Stimulated activated CD4-positive, alpha-beta T cell treated with anti-CD3 and anti-CD28 coated beads, TNF-alpha, amount 100 ng/mL, for 48 hours (primary cell): ENCODE measurements at places on chromosomes 7 and 10.
A peak's percentile ranks its signal among the peaks of the same experiment; 100 is the strongest.

- DNase-seq = no peak
Measured at GRCh38 chr7:94453898-94454297, 55.7 kb upstream of the CASD1 start.

DNA sequence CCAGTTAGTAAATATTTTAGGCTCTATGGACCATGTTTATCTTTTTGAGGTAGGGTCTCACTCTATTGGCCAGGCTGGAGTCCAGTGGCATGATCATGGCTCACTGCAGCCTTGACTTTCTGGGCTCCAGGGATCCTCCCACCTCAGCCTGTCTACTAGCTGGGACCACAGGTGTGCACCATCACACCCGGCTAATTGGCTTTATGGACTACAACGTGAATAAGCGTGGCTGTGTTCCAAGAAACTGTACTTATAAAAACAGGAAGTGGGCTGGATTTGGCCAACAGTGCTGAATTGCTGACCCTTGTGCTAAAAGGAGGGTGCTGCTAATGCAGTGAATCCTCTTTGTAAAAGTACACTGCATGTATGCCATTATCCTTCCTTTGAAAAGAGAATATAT, 111.7 kb upstream of the CDK13 start:
- no peak for DNase-seq

DNA sequence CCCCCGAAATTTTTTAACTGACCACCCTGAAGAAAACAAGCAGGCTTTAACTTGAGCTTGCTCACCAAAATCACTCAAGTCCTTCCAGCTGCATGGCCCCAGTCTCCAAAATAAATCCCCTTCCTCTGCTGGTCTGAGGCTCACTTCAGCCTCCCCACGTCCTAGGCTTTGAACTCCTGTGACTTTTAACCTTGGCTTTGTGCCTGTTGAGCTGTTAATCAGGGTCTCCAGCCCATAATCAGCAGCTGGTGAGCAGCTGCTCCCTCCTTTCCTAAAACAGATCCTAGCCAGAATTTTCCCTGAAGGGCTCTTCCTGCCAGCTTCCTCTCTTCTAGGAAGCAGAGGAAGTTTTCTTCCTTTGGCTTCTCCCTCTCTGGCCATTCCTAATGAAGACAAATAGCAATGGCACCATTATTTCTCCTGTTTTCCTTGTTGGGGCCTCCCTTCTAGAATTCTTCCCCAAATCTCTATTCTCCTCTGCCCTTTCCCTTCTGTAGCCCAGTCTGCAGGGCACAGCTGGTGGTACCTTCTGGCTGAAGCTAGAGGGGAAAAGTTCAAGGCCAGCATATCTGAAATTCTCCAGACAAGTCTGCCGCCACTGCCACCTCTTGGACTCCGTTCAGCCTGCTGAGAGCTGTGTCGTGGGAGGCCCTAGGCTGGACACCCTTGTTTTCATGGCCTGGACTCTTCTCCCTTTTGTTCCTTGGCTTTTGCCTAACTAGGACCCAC, 152.1 kb downstream of the NOC3L start:
- DNase-seq = no peak

GRCh38 chr7:55568613-55569268, 3.6 kb downstream of the VOPP1 start:
- DNase-seq = no peak

GRCh38 chr10:119693262-119693957, 32.4 kb upstream of the INPP5F start:
- DNase-seq = no peak

DNA sequence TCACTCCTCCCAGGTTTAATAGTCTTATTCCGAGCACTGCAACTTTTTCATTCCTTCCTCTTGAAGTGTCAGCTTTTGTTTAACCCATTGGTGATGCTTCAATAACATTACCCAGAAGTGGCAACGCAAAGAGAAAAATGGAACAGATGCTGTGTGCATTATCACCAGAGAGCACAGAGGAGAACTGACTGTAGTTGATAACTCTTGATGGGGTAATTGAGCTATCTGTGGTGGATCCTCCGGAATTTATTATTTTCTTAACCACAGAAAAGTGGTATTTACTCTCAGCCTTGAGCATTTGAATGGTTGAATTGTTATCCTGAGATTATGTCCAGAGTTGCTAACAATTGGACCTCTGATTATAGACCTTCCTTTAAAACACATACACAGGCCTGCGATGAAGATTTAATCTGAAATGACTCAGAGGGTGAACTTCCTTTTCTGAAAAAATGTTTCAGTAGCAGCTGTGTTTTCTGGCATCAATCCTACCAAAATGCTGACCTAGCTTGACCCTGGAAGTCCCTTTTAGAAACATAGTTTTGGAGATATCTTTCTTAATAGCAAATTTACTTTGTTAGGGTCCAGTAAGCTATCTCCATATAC, 1584.4 kb upstream of the LRRTM3 start:
- no peak for DNase-seq

DNA sequence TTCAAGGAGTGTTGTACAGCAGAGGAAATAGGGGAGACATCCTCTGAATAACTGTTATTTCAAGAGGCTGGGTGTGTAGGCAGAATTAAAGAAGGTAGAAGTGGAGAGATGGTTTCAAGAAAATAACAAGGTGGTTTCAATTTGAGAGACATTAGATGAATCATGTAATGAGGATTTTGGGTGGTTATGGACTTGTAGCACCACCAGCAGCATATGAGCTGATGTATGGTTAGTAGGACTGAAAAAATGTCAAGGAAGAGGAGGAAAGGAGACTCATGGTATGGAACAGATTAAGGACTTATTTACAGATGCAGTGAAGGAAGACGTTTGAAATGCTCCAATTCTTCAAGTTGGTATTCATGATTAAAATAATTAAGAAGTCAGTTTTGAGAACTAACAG, 166.2 kb downstream of the EXOC4 start:
- no peak for DNase-seq

DNA sequence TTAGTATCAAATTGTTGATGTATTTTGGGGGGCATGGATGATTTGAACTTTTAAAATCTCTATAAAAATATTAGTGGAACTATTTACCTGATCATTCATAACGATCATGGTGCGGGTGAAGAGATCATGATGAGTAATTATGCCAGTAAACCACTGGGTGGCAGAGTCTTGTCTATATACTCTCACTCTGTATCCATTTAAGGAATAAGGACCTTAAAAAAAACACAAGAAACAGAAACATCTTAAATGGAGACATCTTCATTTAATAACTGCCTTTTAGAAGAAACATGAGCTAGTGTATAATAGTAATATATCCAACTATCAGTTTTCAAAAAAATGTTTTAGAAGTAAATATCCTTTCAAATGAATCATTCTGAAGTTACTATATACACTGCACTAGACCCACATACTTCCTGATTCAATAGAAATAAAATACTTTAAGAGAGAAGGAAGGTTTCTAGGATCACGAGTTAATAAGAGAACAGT, 84.0 kb downstream of the NRBF2 start:
- DNase-seq = no peak

- peak; percentile 34 for DNase-seq
Measured at GRCh38 chr10:97542169-97543024, 30.2 kb upstream of the ANKRD2 start.

DNA sequence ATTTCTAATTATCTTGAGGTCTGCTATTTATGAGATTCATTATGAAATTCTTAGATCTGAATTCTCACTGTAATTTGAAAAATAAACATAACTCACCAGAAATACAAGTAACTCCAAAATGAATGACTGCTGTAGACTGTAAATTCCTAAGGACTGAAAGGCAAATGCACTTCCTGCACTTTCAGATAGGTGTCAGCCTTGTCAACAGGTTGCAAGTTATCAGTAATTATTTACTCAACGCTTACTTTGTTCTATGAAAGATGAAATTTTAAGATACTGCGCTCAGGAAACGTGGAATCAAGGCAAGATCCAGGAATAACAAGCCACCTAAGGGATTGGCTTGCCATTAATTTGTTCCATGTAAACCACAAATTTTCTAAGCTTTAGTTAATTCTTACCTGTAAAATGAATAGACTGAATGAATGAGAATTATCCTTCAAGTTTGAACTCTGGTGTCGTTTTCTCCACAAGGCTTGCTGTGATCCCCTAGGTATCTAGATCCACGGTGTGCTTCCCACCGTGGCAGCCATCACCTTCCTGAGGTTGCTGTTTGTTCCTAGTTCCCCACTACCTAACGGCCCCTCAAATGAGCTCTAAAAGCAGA, 12.6 kb downstream of the DHX32 start:
- DNase-seq = no peak

DNA sequence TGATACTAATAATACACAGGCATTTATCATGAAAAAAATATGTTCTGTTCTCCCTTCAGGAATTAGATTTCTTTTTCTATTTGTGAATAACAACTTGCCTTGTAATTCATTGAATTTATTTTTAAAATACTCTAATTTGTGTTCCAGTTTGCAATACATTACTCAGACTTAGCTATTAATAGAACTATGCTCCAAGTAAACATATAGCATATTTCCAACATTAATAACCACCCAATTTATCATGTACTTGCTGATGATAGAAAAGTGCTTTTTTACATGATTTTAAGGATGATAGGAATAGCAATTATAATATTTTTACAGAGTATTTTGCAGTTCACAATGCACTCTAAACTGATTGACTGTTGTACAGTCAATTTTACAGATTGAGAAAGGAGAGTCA, 338.8 kb upstream of the SEMA3D start:
- no peak for DNase-seq

DNA sequence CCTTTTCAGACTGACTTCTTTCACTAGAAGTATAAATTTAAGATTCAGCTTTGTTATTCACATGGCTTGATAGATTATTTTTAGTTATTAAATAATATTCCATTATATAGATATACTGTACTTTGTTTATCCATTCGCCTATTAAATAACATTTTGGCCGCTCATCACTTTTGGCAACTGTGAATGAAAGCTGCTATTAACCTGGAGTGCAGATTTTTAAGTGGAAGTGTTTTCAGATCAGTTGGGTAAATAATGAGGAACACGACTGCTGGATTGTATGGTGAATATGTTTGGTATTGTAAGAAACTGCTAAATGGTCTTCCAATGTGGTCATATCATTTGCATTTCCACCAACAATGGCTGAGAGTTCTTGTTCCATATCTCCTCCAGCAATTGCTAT, 97.6 kb upstream of the ZNF804B start:
- no peak for DNase-seq

- no peak for DNase-seq
Measured at GRCh38 chr10:67893637-67894036, 9.2 kb downstream of the SIRT1 start.

GRCh38 chr7:93211228-93211818, 14.9 kb downstream of the HEPACAM2 start:
- DNase-seq = no peak

GRCh38 chr7:132869166-132869861, 212.6 kb downstream of the CHCHD3 start:
- DNase-seq = no peak

- no peak for DNase-seq
Measured at GRCh38 chr10:16663444-16663843, 141.8 kb upstream of the C1QL3 start.

DNA sequence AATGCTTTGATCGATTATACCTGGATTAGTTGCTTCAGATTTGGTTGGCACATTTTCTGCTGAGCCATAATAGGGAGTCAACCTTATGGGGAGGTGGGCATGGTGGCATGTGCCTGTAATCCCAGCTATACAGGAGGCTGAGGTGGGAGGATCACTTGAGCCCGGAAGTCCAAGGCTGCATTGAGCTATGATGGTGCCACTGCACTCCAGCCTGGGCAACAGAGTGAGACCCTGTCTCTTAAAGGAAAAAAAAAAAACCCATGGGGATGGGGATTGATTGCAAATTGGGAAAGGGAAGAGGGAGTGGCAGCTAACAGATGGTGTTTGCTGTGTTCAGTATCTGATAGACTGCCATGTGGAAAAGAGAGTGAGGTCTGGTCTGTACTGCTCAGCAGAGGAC, 11.1 kb downstream of the STK17A start:
- no peak for DNase-seq

- DNase-seq = no peak
Measured at GRCh38 chr7:91250706-91251105, 13.5 kb upstream of the FZD1 start.

- peak; percentile 31 for DNase-seq
Measured at GRCh38 chr10:18104223-18104872, 35.9 kb upstream of the CACNB2 start.

DNA sequence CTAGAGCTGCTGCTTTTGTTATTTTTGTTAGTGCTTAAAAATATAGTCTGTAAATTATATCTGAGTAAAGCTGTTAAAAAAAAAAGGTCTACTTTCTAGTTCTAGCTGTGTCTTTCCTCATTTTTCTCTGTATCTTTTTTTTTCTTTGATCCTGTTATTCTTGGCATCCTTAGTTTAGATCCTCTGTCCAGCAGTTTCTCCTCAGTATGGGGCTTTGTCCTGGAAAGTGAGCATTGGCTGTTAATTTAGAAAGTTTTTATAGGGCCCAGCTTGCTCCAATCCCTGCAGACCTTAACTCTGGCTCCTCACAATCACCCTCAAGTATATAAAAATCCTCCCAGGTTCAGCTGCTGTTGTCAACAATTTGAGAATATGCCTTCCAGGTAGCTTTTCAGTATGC, 23.5 kb downstream of the DDX50 start:
- no peak for DNase-seq

DNA sequence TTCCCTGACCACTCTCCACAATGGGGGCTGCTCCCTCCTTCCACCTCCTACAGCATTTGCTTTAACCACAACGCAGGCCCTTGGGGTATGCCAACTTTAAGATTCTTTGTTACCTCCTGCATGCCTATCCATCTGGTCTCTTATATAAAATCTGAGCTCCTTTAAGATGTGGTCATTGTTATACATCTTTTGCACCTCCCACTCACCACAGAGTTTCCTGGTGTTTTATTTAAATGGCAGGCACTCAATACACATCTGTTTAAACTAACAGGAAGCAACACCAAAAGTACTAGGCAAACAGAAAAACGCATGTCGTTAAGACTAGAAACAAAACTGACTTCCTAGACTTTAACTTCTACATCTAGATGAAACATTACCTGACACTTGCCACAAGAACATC, 36.3 kb downstream of the SLC25A13 start:
- DNase-seq = no peak

DNA sequence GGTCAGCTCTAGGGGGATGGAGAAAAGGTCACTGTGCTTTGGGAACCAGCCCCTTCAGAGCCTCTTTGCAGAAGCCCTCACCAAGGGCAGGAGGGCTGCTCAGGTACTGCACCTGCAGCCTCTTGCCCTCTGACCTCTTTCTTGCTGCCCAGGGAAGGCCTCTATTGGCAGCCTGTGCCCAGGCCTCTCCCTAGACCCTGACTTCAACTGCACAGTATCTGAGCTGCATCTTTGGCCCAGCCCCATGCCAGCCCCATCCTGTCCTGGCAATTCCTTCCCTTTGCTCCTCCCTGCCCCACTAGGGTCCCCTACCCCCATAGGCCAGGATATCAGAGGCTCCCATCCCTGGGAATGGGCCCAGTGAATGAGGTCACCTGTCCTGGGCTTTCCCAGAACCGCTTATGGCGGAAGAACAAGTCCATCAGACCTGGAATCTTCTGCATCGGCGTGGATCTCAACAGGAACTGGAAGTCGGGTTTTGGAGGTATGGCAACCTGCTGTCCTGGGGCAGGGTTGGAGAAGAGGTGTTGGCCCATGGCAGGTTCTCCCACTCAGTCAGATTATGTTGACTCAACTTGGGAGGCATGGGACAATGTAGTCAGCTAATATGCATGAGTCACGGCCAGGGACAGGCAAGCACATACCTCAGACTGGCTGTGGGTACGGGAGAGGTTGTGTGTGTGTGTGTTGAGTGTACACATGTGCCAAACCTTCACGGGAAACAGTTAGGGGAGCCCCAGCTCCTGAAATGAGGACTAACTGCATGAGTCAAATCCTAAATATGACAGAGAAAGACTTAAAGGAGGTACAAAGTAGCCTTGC, 17.1 kb upstream of the CPA1 start:
- DNase-seq = peak; percentile 53

- no peak for DNase-seq
Measured at GRCh38 chr10:12659706-12660105, 310.4 kb downstream of the CAMK1D start.
